Activated T-helper 1 cell treated with Interleukin-2 at 50 U/mL for 16 hours (primary cell): ENCODE measurements at places on chromosomes 4 and X.

GRCh38 chr4:59374416-59374815 lies 1825.7 kb upstream of the ADGRL3 start:
- DNase-seq, result no peak

DNA sequence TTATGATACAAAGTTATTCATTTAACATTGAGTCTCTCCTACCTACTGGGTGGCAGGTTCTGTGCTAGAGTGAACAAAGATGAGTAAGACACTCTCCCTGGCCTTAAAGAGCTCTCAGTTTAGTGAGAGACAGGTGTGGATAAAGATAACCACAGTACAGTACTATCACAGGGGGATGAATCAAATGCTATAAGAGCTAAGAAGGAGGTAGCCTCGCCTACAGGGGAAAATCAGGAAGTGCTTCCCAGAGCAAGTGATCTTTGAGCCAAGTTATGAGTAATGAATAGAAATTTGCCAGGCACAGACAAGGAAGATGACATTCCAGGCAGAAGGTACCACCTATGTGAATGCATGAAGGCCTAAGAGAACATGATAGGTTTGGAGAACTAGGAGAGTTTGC lies 3.4 kb upstream of the IGBP1 start:
- no peak for DNase-seq

- no peak for DNase-seq
These were observed 16.6 kb downstream of the S100G start for GRCh38 chrX:16666541-16666940.

- no peak for DNase-seq
These were observed 57.1 kb upstream of the HPGD start for GRCh38 chr4:174579421-174579820.

GRCh38 chrX:42585842-42586621 lies 191.9 kb downstream of the PPP1R2C start:
- DNase-seq, result no peak

DNA sequence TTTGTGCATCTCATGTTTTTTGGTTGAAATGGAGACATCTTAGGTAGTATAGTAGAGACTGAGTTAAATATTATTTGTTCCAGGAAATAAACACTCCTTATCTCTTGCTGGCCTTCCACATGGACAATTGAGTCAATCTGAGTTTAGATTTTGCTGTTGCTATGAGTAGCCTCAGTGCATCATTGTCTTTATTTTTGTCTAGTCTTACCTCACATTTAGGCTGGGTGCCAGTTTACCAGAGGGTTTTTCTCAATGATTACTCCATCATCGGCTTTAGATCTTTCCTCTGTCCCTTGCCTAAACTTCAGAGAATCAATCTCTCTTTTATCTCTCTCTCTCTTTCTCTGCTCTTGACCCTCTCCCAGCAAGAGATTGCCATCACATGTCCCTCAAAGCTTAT lies 73.6 kb downstream of the GABRB1 start:
- no peak for DNase-seq
